NCI-H2107 (cell line): ENCODE measurements at places on chromosomes 2 and 18.

- no peak for DNase-seq
Measured at GRCh38 chr2:152042636-152043615, 55.9 kb downstream of the CACNB4 start.

DNA sequence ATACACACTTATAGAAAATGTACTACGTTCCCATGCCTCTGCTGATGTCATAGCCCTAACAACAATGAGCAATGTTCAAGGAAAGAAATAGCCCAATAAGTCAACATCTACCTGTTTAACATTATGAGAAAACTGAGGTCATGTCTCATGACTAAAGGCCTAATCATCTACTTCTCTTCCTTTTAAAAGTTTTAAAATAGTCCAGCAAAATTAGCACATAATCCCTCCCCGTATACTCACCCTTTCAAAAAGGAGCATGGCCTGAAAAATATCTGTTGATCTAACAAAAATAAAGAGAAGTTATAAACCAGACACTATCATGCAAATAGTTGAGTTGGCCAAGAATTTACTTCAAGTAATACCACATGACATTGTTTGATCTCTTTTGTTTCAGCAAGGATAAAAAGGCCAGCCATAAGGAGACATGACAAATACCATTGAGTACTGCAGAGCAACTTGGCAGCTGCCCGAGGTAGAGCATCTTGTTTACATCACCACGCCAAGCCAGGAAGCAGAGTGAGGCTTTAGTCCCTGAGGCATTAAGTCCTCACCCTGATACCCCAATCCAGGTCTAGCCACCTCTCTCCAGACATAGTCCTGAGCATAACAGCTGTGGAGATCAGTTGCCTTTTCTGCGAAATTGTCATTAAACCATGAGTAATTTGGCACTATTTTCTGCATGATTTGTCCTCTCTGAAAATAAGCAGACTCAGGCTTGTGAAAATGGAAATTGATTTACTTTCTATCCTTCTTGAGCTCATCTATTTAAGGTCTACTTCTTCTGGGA is 137.4 kb upstream of the ETAA1 start:
- no peak for DNase-seq

DNA sequence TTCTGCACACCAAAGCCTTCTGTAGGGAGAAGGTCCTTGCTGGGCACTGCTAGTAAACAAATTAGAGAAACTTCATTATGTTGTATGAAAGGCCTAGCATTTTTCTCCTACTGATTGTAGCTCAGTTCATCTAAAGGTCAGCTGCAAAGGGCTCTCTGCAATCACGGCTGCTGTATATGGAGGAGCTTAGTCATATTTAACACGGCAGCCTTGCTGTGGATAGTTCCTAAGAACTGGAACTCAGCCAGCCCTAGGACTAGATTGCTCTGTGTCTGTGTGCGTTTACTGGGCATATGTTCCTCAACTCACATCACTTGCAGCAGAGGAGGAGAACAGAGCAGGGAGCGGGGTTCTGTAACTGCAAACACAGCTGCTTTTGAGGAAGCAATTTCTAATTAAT is 1103.9 kb upstream of the KLHL29 start:
- DNase-seq, result no peak

- DNase-seq, result no peak
Measured at GRCh38 chr2:43139501-43139900, 86.9 kb downstream of the ZFP36L2 start.

DNA sequence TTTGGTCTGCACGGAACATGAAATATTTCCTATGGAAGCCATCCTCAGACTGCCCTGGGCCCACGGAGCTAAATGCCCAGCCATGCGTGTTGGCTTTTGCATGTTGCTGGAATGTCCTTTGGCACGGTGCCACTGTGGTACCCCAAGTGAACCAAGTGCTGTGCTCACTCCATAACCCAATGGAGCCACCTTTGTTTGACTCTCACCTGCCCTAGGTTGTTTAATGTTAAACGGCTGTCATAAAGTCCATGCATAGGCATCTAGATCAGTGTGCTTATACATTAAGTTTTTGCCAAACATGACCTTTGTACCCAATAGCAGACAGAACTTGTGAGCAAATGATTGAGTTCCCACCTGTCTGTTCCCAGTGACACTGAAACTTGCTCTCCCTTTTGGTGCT is 59.9 kb upstream of the TMEM87B start:
- no peak for DNase-seq

DNA sequence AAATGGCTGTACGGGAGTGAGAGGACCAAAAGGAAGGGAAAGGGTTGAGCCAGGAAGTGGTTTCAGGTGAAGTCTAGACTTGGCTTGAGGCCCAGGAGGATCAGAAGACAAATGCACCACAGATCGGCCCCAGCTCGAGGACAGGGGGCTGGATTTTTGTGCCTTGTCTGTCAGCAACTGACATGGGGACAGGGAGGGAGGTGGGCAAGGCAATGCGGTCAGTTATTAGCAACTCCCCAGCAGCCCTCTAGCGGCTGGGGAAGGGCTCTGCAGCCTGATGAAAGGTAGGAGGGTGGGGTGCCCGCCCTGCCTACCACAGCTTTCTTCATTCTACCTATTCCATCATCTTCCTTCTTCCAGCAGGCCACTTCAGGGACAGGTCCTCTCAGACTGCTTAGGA is 50.0 kb downstream of the CPO start:
- no peak for DNase-seq

- DNase-seq, result no peak
Measured at GRCh38 chr2:14199040-14199439, 433.5 kb upstream of the LRATD1 start.

- DNase-seq, result no peak
Measured at GRCh38 chr2:133859578-133859977, 291.3 kb upstream of the NCKAP5 start.

- DNase-seq, result peak; percentile 70
Measured at GRCh38 chr2:45889053-45889452, 237.6 kb downstream of the PRKCE start.

DNA sequence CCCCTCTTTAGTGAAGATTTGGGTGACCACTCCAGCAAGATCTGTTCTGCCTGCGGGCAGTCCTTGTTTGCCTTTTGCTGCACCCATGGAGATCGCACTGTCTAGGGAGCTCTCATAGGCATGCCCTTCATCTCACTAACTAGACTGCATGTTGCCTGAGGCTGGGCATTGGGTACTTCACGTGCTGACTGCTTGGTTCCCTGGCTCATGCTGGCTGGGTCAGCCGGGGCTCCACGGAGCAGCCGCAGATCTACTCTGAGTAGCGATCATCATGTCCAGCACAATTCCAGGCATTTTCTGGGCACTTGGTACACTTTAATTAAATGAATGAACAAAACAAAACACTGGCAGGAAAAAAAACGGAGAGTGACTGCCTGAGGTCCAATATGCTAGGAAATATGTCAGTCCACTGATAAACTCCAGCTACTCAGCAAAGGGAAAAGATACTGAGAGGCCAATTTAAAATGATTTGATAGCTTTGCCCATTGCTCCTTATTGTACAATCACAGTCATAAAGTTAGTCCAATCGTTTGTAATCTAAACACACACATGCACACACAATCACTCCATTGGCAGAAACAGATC is 220.3 kb downstream of the C1D start:
- no peak for DNase-seq

DNA sequence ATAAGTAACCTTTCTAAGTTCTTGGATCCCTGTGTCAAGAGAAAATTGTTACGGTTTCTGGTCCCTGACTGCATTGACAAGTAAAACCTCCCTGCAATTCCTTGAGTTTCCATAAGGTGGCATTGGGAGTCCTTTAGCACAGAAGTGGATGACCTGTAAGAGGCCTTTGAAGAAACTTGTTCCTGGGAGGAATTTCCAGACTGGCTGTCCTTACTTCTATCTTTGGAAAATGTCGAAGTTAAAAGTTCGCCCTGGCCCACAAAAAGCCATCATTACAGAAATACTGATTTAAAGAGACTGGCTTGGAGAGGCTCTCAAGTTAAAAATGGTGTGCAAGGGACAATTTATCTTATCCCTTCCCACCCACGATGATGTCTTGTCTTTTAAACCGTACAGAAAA is 218.4 kb downstream of the CDH20 start:
- DNase-seq, result peak; percentile 46

DNA sequence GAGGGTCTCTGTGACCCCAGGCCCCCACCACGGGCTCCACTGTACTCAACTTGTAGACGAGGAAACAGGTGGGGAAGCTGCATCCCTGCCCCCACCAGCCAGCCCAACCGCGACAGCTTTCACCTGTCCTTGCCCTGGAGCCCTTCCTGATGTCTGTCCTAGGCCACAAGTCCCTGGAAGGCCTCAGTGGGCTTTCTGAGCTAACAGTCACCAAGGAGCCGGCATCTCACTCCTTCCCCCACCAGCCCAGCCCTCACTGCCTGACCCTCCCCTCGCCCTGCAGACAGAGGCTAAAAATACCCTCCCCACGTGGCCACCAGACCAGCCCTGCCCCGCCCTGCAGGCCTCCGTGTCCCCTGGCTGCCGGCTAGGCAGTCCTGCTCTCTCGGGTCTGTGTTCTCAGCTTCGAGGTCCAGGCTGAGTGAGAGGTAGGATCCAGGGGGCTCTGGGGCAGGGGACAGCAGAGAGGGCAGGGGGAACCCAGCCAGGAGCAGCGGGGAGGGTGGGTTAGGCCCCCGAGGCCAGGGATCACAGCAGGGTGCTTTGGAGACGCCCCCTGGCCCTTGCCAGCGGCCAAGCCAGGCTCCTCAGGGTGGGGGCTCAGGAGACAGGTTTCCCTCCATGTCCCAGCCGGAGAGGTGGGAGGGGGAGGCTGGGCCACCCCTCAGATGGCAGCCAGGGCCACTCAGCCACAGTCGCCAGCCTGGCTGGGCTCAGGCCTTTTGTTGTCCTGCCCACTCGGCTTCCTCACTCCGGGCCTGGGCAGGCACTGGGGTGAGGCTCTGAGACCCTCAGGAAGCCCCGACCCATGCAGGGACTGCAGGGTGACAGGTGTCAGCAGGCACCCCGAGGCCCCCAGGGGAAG is at the start of gene KLHL30:
TSS of gene KLHL30 (plus strand) at position 338 of the 865 bp plus-strand sequence. CDS start 2,087 bp downstream, outside the sequence.
- DNase-seq, result no peak

DNA sequence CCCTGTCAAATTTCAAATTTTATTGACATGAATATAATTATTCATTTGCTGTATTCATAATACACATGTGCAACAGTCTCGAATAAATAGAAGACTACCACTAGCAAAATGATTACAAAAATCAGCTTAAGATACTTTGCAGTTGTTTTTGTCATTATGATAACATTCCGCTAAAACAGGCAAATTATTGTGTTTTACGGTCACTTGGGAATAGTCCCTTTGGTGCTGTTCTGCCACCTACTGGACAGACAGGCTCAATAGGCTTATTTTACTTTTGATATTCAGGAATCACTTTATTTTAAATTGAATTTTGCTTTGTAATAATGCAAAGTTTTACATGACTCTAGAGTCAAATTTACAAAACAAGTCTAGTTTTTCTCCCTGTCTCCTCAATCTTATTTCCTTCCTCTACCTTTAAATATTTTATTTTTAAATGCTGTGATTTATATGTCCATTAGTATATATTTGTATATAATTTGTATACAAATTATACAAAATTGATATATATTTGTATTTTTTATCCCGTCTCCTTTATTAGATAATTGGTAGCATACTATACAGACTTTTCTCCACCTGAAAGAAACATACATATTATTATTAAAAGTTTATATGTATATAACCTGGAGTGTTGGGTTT is 456.3 kb downstream of the DLGAP1 start:
- DNase-seq, result no peak

- no peak for DNase-seq
Measured at GRCh38 chr2:41644936-41645335, 402.9 kb upstream of the PKDCC start.

- DNase-seq, result no peak
Measured at GRCh38 chr2:240526521-240526920, 31.3 kb downstream of the ANKMY1 start.

DNA sequence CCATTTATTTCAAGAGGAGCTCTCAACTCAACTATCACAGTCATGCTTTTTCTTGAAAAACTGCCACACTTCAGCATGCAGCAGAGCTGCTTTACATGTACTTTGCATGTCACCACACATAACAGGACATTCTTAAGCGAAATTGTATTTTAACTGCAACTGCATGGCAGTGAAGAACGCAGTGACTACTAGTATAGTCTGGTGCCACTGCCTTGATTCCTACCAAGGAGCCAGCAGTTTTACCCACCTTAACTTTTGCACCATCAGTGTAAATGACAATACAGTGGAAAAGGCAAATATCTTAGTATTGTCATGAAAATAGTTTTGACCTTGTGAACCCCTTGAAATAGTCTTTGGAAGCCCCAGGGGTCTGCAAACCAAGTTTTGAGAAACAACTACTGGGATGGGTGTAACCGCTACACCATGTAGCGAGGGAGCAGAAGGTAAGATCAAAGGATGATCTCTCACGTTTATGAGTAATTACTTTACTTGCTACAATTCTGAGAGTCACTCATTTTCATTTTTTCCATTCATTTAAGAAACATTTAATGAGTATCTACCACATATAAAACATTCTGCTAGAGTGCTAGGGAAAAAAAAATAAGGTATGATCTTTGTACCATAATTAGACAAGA is 32.3 kb upstream of the MPP4 start:
- DNase-seq, result no peak

- peak; percentile 16 for DNase-seq
Measured at GRCh38 chr2:168192839-168193616, 54.4 kb downstream of the STK39 start.
